ENCODE measurements at places on chromosomes 13 and 19. TPM values are rescaled to one million over a fixed set of nuclear protein-coding genes. Genes with fewer than 3 reads are reported as not detected.

GRCh38 chr19:7870571-7871436 lies 3.4 kb downstream of the PRR36 start:
- peak; percentile 71 for DNase-seq

DNA sequence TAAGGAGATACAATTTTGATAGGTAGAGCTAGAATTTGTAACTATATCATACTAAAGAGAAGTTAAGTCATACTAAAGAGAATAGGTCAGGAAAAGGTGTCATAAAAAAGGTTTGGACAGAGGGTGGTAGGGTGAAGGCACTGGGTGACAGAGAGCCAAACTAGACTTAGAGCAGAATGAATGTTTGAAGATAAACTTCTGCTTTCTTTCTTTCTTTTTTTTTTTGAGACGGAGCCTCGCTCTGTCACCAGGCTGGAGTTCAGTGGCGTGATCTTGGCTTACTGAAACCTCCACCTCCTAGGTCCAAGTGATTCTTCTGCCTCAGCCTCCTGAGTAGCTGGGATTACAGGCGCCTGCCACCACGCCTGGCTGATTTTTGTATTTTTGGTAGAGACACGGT lies 44.1 kb downstream of the TM9SF2 start:
- DNase-seq: no peak

IL12RB1 gene
- total RNA-seq: not detected

GRCh38 chr19:5585461-5586299 lies 17.9 kb upstream of the TINCR start:
- DNase-seq: peak; percentile 63

ANGPTL8 gene
- total RNA-seq: not detected

DNA sequence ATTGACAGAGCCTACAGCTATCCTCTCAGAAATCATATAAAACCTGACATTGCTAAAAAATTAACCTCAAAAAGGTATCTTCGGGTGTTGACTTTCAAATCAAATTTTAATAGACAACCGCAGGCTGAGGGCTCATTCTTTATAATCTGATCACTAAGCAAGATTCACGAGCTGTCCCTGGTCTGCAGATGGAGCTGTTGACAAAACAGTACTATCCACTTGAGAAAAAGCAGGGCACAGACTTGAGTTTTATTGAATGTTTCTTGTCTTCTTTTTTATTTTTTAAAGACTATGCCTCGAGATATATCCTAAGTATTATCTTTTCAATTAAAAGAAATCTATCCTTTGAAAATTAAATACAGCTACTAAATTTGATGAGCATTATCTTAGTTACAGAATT lies 540.5 kb downstream of the PCDH9 start:
- peak; percentile 7 for DNase-seq

DAND5 gene
- total RNA-seq: 0.18 TPM

FREM2 gene
- not detected for total RNA-seq

DNA sequence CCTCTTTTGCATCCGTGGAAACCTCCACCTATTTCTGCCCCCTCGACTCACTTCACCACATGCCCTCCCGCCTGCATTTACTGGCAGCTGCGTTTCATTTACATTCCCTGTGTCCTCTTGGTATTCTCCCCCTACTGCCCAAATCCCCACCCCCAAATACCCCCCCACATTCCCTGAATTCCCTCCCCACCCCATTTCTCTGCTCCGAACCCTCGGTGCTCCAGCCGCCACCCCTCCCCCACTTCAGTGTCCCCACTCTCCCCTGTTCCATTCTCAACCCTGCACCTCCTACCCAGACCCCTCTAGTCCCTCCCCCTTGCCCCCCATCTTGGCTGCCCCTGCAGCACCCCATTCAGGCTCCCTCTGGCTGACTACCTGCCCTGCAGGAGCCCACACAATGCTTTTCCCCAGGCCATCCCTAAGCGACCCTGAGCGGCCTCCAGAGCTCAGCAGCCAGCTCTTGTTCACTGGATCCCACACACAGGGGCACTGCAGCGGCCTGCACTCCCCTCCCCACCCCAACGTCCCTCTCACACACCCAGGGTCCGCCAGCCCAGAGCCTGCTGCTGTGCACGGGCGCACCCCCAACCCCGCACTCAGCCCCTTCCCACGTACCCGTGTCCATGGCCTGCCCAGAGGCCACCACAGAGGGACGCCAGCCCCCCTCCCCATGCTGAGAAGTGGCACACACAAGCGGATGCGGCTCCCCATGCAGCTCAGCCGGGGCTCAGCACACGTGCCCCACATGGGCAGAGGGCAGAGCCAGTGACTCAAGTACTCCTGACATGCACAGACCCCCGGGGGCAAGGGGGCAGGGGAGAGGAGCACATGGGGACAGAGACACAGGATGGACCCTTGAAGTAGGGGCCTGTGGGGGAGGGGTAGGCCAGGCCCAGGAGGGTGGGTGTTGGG lies 26.3 kb downstream of the SHANK1 start:
- no peak for DNase-seq

- no peak for DNase-seq
Measured at GRCh38 chr19:37997911-37998344, 90.9 kb downstream of the SIPA1L3 start.

DNA sequence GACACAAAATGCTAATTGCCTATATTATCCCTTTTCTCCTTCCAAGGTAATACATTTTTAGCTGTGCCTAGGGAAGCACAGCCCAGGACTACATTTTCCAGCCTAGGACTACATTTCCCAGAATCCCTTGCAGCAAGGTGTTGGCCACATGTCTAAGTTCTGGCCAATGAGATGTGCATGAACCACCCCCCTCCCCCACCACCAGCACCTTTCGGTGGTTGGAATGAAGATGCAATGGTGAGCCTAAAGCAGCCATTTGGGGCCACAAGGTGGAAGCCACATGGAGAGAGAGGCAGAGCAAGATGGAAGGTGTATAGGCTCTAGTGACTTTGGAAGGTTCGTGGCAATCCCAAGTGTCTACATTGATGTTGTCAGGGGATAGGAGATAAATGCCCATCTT lies 16.2 kb downstream of the UNC13A start:
- DNase-seq: peak; percentile 78

DNA sequence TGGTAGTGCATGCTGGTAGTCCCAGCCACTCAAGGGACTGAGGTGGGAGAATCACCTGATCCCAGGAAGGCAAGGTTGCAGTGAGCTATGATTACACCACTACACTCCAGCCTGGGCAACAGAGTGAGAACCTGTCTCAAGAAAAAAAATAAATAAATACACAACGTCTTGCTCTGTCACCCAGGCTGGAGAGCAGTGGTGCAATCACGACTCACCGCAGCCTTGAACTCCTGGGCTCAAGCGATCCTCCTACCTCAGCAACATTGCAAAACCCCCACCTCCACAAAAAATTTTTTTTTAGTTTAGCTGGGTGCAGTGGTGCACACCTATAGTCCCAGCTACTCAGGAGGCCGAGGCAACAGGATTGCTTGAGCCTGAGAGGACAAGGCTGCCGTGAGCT lies 8.8 kb downstream of the TPM4 start:
- DNase-seq: no peak

DNA sequence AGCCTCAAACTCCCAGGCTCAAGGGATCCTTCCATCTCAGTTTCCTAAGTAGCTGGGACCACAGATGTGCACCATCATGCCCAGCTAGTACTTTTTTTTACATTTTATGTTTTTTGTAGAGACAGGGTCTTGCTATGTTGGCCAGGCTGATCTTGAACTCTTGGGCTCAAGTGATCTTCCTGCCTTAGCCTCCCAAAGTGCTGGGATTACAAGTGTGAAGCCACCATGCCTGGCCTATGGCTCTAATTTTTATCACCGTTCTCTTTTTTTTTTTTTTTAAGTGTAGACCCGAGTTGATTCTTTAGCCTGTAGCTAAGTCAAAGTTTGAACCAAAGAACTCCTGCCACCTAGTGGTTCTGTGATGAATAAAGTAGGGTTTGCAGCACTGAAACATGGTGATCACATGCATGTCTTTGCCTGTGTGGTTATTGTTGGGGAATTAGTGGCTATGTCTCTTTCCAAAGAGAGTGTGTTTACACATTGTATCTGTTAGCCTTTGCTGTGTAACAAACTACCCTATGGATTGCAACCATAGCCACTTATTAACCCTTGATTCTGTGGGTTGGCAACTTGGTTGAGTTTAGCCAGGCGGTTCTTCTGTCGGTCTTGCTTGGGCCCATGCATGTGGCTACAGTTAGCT lies 11.6 kb downstream of the NFILZ start:
- DNase-seq: peak; percentile 10

- DNase-seq: peak; percentile 73
Measured at GRCh38 chr13:44093607-44094564, 214.2 kb downstream of the LACC1 start.

DNA sequence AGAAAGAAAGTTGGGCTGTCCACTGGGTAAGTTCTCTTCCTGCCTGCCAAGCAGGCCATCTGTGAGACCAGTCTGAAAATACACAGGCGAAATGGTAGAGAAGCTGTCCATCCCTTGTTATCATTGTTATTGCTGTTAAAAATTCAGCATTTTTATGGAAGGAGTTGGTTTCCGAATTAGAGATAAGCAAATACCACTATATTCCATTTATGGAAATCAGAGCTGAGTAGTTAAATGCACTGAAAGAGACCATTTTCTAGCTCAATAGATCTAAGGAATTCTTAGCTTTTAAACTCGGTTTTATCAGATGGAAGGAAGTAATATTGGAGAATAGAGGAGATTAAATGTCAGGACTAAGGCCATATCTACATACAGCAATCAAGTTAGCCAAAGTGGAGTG lies 40.7 kb downstream of the MZT1 start:
- DNase-seq: no peak

- DNase-seq: no peak
Measured at GRCh38 chr13:45055902-45056648, 64.2 kb upstream of the GTF2F2 start.

- DNase-seq: no peak
Measured at GRCh38 chr19:5006201-5006600, 37.3 kb downstream of the KDM4B start.

GRCh38 chr19:5298471-5298901 lies 42.1 kb downstream of the PTPRS start:
- DNase-seq: no peak

DNA sequence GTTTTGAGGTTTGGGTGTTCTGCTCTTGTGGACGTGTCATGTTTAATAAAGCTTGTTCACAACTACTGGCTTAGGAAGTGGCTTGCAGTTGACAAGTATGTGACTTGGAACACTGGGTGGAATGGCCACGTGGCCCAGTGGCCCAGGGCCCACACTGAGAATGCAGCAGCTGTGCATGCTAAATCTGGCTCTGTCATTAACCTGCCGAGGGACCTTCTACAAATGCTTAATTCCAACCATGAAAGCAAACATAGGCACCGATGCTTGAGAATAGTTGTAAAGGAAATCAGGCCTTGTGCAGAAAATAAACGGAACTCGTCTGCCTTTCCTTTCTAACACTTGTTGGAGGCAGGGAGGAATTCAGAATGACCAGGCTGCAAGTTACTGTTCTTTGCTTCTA lies 11.6 kb upstream of the CLDN10 start:
- DNase-seq: peak; percentile 9

- no peak for DNase-seq
Measured at GRCh38 chr13:39821977-39822376, 166.5 kb downstream of the COG6 start.

CRLF1 gene
- total RNA-seq: 169 TPM

ZFR2 gene
- total RNA-seq: 49.8 TPM

DNA sequence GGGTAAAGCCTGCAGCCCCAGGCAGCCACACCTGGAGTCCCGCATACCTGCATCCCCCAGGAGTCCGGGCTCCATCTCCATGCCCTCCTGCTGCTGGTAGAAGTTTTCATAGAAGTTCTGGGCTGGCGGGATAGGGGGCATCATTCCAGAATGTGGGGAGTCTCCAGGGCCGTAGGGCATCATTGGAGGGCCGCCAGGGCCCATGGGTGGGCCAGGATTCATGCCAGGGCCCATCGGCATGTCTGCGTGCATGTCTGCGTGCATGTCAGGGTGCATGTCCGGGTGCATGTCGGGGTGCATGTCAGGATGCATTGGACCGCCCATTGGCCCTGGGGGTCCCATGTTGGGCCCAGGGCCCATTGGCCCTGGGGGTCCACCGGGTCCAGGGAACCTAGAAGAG lies 23.3 kb upstream of the TMEM160 start:
- no peak for DNase-seq

- no peak for DNase-seq
Measured at GRCh38 chr19:13102666-13103580, at the start of gene LYL1. TSS of gene LYL1 (minus strand) at chr19:13102858. CDS start at chr19:13101171, 1,687 bp downstream.

DNA sequence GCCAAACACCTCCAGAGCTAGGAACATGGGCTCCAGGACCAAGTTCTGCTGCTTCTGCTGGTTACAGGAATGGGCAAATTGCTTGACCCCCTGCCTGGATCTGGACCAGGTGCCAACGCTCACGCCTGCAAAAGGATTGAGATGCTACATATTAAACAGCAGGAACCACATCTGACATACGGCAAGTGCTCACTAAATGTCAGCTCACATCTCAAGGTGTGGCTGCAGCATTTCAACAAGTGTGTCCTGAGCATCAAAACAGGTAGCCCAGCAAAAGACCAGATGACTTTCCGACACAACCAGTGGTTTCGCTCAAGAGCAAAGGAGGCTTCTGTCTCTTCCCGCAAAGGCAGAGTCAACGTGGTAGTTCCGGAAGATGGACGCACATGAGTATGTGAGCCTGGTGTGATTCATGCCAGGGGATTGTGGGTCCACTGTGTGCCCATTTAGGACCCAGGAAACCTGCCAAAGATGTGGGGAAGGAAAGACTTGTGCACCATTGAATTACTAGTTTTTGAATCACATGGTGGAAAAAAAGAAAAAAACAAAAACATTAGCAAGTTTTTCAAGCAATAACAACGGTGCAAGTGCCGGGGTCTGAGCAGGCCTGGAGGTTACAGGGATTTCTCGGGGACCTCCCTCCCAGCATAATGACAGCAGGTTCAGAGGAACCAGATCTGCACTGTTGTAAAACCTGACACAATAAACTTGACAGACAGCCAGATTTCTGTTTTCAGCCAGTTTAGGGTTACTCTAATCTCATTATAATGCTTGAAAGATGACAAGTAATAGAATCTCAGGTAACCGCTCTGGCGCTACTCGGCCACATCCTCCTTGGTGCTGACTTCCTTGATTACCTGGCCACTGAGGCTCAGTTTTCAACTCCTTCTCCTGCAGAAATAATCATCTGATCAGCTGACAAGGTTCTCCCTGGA lies 77.9 kb downstream of the SOX1 start:
- no peak for DNase-seq

OR10H1 gene
- total RNA-seq: not detected

JOSD2 gene
- 13.6 TPM for total RNA-seq

DNA sequence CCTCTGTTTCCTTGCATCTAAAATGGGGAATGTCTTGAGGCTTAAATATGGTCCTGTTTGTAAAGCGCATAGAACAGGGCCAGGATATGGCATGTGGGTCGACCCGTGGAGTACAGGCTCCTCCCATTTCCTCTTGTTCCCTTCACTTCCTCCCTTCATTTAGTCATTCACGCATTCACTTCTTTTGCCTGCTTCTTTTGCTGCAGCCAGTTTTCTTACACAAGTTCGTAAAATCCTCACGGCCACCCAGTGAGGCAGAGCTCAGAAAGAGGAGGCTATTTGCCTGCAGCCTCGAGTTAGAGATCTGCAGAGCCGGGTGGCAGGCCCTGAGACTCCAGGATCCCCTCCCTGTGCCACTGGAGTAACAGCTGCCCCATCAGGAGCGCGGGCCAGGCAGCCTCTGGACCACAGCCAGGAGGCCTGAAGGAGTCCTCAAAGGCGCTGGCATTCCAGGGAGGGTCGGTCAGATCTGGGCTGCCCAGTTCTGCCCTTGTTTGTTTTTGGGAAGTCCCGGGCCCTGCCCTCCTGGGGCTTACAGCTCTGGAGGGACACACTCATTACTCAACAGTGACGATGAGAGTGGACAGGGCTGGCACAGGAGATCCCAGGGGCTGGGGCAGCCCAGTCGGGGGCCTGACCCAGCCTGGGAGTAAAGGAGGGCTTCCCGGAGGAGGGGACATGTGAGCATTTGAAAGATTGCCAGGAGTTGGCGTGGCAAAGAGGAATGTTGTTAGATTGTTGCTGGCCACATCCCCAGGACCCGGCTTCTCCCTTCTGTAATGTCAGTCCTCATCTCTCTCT lies 4.6 kb downstream of the PPP5C start:
- DNase-seq: no peak

TTYH1 gene
- 0.10 TPM for total RNA-seq
